ENCODE measurements at places on chromosomes 7 and 10.

- peak; percentile 20 for DNase-seq
Measured at GRCh38 chr7:140525743-140526142, 46.4 kb upstream of the MKRN1 start.

- DNase-seq: no peak
Measured at GRCh38 chr10:131187274-131187673, 124.2 kb downstream of the TCERG1L start.

DNA sequence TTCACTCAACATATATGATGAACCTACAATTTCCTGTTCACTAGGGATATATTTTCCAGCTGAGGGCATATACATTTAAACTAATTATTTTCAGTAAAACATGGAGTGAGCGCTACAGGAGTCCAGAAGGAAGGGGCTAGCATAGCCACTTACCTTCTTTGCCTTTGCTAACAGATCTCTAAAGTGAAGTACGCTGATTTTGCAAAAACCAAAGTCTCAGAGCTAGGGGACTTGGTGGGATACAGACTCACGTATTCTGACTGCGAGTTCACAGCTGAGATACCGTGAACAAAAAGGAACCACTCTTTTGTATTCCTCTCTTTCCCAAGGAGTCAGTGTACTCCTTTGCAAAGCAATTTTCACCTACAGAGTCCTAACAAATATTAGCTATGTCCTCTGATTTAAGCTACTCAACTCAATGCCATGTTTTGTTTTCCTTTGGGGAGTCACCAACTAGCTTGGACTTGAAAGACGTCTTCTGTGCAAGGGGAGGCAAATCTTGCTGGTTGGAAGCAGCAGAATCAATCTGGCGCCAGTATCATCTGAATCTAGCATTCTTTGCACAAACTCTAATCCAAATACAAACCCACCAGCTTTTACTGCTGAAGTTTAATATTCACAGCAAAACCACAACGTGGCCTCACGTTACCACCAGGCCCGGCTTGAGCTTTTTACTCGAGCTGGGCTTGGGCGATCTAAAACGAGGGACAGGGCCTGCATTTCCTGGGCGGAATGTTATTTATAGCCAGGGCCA lies 657 bp downstream of the CDNF start:
- DNase-seq: no peak

GRCh38 chr10:92699518-92700381 lies 10.0 kb downstream of the HHEX start:
- no peak for DNase-seq

DNA sequence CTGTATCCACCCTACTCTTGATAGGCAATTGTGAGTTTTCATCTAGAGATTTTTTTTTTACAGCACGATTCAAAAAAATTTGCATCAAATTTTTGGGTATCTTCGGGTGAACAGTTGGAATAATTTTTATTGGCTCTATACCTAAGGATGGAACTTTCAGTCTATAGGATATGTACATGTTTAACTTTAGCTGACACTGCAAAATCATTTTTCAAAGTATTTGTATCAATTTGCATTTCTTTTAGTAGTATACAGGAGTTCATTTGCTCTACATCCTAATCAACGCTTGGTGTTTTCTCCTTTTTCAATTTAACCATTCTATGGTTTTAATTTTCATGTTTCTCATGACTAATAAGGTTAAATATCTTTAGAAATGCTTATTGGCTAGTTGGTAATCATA lies 11.7 kb downstream of the MGAM2 start:
- DNase-seq: no peak

GRCh38 chr10:27072436-27073114 lies 27.7 kb downstream of the ANKRD26 start:
- no peak for DNase-seq

DNA sequence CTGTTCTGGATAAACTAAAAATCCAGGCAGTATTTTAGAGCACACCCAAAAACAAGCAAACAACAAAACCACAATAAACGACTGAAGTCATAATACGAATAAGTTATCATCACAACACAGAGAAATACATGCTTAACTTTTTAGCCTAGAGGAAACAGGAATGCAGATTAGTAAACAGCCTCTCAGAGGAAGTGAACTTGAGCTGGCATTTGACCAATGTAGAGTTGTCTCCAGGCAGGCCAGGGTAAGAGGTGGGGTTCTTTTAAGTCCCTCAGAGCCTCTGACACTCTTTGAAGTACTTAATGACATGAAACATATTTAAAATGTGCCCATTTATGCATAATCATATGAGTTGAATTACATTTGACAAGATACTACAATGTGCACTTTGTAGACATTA lies 43.3 kb upstream of the PLXDC2 start:
- no peak for DNase-seq

- no peak for DNase-seq
Measured at GRCh38 chr10:28722065-28722803, 44.9 kb downstream of the BAMBI start.

DNA sequence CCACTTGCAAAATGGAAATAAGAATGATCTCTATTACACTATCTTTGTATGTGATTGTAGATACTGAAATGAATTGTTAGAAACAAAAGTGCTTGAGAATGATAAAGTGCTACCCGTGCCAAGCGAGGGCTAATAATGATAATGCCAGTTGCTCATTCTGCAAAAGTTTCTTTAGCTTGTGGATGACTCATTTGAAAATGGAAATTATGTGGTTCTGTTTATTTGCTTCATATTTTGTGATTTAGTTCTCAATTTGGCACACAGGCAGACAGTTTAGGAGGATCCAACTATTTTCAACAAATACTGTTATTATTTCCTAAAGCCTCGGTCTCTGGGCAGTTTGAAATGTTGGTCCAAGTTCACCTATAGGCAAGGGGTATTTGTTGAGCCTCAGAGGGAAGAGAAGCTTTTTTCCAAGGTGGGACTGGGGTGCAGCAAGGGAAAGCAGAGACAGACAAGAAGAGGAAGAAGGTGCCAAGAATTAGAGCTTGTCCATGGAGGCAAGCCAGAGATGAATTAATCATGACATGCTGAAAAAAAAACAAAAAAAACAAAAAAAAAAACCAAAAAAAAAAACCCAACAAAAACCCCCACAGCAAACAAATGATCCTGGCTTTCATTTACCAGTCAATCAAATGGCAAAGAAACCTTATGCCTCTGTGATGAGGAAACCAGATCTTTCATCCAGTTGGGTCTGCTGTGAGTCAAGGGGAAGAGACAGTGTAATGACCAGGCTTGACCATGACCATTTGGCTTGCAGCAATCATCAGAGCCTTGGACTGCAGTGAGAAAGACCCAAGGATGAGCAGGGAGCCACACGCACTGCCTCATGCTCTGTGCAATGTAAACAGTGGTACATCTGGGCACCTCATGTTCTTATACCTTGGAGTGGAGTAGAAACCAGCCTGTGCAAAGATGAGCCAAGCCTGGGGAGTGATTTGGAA lies 285.0 kb upstream of the HABP2 start:
- DNase-seq: no peak

DNA sequence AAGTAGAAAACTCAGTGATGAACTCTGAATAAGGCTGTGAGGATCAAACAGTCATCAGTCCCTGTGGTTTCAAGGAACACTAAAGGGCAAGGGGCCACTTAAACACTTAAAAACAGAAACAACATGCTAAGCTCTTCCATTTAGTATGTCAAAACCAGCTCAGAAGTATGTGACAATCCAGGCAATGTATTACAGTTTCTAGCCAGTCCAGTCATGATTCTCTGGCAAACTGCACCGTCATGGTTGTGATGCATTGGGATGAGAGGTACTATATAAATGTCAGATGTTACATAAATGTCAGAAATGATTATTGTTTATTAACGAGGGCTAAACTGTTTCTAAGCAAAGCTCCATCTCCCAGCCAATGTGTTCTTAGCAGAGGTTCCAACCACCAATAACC lies 4.7 kb upstream of the CREB5 start:
- no peak for DNase-seq

DNA sequence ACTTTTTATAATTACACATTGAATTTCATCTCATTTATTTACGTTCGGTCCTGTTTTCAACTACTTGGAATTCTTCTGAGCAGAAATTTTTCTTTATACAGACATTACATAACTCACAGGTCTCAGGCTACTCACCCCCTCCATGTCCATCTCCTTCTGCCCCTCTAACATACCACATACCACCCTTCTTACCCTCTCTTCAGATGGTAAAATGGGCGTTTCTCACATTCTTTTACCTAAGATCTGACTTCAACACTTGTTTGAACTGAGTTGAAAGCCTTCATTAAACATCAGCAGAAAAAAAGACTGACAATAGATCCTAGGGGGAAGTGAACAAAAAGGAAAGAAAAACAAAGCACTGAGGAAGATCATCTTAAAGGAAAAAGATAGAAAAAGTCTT lies 309.7 kb downstream of the CTNNA3 start:
- DNase-seq: no peak

DNA sequence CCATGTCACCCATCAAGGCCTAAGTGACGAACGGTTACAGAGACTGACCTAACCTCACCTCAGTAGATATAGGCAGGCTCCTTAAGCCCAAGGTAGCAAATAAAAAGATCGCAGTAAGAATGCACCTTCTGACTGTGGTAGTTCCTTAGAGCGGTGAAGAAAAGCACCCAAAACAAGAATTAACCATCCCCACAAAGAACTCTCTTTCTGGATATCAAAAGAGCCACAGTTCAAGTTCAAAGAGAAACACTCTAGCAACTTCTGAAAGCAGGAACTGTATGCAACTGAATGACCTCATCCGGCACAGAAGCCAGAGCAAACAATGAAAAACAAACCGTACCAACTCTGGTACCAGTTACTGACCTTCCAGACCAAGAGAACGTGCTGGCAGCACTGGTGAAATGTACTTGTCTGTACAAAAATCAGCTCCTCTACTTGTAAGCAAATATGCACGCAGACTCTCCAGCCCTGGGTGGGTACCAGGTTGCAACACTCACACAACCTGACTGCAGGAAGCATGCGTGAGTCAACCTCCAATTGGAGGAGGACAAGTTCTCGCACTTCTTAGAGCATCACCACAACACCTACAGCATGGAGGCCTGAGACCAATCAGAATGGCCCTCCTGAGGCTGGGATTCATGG lies 202.7 kb downstream of the FAM107B start:
- no peak for DNase-seq

- DNase-seq: no peak
Measured at GRCh38 chr10:28878236-28878970, 201.1 kb downstream of the BAMBI start.

DNA sequence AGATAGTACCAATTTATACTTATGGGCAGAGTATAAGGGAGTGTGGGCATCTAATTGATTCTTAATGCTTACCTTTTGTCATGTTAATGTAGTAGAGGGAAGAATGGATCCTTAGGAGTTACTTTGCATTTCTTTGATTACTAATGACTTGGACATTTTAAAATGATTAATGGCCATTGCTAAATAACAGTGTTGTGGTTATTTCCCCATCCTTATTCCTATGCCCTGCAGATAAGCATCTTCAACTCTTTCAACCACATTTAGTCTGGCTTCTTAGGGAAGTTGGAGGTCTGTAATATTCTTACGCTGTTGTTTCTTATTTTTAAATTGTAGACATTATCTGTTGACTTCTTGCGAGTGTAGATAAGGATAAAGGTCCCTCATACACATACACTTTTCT lies 37.2 kb downstream of the KAT6B start:
- DNase-seq: no peak

DNA sequence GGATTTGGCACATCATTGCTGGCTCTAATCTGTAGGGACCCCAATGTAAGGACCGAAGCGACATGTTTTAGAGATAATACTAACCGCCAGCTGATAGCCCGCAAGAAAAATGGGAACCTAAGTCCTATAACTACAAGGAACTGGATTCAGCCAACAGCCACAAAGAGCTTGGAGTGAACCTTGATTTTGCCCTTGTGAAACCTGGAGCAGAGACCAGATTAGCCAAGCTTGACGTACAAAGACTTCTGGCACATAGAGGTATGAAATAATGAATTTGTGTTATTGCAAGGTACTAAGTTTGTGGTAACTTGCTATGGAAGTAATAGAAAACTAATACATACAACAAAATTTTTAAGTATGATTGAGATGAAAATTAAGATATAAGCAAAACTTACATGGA lies 246.9 kb downstream of the AGMO start:
- no peak for DNase-seq
